ENCODE measurements at places on chromosomes 3 and 15. TPM values are rescaled to one million over a fixed set of nuclear protein-coding genes. Genes with fewer than 3 reads are reported as not detected.

DNA sequence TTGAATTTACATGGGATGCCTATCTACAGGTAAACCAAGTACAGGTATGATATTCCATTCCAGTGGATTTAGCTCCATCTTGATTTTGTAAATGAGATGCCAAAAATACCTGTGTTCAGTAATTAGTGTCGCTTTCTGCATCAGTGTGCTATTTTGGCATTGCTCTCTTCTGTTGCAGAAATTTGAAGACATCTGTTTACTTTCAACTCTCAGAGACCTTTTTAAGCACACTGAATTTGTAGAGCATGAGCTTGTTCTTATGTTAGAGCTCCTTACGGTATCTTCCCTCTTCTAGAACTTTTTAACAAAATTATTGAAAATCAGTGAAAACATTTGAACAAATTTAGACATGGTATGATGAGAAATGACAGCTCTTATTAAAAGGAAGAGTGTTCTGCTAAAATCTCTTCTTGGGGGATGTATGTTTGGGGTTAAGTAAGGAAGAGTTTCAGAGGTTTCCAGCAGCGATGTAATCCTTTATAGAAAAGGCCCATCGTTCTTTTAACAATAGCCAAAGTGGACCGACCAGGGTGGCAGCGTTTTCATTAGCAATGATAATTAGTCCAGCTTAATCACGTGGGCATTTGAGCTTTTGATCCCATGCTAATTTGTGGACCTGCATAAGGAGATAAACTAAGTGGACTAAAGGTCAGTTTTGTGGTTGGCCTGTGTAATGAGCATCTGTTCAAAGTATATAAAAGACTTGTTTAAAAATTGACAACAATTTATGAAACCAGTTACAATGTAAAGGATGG is 385.4 kb downstream of the PTPRG start:
- DNase-seq, result no peak

DNA sequence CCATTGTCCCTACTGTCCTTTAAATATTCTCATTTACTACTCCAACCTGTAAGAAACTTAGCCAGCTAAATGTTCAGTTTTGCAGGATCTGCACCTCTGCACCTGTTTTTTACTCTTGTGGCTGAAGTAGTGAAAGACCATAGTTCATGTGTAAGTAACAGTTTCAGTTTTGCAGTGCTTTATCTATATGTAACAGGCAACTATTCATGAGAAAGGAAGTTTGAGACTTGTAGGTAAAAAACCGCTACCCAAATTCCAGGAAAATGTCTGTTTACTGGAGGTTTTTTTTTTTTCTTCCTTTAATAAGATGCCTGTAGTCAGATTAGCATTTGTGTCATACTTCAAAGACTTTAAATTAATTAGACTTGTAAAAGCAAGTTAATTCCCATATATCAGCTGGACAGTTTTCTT is 25.4 kb upstream of the MBNL1 start:
- DNase-seq, result no peak

DNA sequence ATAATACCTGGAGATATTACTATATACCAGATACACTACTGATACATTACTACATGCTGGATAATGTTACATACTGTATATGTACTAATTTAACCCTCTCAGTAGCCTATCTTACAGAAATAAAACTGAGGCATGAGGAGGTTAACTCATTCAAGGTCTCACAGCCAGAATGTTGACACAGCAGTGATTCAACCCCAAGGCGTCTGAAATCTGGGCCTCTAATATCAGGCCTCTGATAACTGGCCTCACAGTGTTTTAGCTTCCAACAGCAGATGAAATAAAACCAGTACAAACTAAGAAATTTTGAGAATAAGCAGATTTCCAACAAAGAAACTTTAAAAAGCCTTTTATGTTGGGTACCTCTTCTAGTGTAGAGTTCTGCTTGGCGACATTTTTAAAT is 23.4 kb downstream of the DZIP1L start:
- no peak for DNase-seq

The HIGD2B gene
- total RNA-seq, result not detected

The CADM2 gene
- total RNA-seq, result 7.9 TPM

GRCh38 chr3:194028434-194029004 is 107.4 kb upstream of the HES1 start:
- DNase-seq, result no peak

The SLC15A2 gene
- 18.8 TPM for total RNA-seq

GRCh38 chr3:158205994-158206393 is 96.1 kb downstream of the RSRC1 start:
- no peak for DNase-seq

GRCh38 chr3:3586336-3586735 is 212.9 kb upstream of the LRRN1 start:
- DNase-seq, result no peak

The IL16 gene
- 16.5 TPM for total RNA-seq

GRCh38 chr15:67446449-67446848 is 74.5 kb upstream of the C15orf61 start:
- DNase-seq, result no peak

GRCh38 chr15:83700082-83700481 is 46.2 kb downstream of the ADAMTSL3 start:
- no peak for DNase-seq
